ENCODE measurements at places on chromosomes 4 and X.

DNA sequence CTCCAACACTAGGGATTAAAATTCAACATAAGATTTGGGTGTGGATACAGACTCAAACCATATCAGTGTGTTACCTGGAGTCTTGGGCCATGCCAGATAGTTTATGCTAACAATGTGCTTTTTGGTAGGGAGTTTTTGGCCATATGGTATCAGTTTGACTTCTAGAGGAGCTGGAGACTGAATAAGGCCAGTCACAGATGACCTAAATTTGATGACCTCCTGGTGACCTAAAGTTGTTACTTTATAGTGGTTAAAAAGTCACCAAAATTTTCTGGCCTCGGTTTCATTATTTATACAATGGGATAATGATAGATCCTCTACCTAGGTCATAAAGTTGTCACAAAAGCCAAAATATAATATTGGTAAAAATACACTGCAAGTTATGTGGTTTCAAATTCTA is 877.1 kb downstream of the RAPGEF2 start:
- no peak for DNase-seq

- DNase-seq: no peak
Measured at GRCh38 chrX:103734125-103734760, 23.5 kb downstream of the TMEM31 start.

- no peak for DNase-seq
Measured at GRCh38 chr4:126800575-126801141, 832.1 kb upstream of the INTU start.

DNA sequence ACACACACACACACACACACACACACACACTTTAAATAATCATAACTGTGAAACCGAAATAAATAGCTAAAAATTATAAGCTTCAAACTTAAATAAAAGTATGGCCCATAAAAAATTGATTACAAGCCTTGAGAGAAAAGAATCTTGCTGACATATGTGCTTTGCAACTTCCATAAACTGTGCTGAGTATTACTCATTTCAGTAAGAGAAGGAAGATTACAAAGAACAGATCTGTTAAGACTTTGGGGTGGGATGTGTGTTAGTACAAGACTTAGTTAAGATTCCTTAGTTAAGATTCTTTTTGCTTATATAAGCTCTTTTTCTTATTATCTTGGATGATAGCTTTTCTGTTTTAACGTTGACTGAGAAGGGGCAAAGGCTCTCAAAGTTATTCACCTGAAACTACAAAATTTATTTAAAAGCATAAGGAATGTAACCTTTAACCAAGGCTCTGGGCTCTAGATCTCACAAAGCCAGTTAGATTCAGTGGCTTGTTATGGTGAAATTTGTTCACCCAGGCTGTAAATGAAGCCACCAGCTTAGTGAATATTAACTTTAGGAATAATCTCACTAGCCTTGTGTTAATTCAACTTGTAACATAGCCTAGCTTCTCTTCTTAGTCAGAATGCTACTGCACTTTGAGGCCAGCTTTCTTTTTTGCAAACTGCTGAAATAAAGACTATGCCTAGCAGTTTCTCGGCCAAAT is 58.2 kb downstream of the ARSJ start:
- no peak for DNase-seq

DNA sequence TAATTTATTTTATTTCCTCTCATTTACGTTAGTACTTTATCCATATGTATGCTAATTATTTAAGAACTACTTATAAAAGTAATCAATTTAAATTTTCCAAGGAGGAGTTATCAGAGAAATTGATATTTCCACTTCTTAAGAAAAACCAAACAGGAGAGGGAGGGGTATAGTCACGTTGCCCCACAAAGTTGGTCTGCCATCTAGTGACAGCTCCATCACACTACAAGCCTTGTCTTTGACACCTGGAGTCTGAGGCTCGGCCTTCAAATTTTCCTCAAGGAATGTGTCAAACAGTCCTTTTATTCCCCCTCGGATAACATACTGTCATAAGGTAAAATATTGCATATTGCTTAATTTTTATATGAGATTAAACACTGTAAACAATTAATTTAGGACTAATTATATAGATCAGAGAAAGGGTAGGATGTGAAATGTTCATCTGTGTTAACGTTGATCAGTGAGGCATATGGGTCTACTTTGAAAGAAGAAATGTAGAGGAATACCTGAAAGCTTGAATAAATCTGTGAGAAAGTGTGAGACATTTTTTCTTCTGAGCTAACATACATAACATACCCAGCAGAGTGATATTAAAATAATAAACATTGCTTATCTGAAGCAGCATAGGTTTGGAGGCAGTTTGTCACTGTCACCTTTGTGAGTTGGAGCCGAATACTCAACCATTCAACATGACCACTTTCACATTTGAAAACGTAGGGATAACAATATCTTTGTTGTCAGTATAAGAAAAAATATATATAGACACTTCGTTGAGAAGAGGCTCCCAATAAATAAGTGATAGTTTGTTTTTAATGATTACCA is 114.4 kb downstream of the GLRA3 start:
- DNase-seq: peak; percentile 3

- no peak for DNase-seq
Measured at GRCh38 chr4:10746371-10747171, 62.0 kb upstream of the CLNK start.

- no peak for DNase-seq
Measured at GRCh38 chrX:14013054-14013453, 16.6 kb downstream of the GEMIN8 start.

- DNase-seq: no peak
Measured at GRCh38 chr4:8770518-8771257, 101.0 kb downstream of the HMX1 start.

- DNase-seq: no peak
Measured at GRCh38 chrX:72621625-72622485, 49.2 kb upstream of the HDAC8 start.

DNA sequence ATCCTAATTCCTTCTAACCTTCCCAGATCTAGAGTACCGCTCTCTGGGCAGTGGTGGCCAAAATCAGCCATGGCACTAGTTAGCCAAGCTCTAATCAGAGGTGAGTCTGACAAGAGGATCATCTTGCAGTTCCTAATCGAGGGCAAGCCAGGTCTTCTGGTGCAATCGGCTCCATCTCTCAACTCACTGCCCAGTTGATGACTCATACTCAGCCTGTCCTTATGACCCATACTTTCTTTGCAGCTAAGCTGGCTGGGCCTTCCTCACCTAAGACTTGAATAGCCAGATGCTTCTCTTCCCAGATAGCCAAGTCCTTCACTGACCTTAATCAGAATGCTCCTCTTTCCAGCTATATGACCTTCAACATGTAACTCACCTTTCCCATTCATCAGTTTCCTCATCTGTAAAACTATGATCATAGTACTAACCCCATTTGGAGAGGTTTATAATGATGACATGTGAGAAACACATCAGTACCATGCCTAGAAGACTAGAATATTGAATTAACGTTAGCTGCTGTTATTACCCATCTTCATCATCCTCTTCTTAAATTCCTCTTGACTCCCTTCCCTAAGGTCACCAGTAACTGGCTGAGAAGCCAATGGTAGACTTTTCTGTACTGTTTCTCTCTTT is 57.1 kb downstream of the RELL1 start:
- no peak for DNase-seq

DNA sequence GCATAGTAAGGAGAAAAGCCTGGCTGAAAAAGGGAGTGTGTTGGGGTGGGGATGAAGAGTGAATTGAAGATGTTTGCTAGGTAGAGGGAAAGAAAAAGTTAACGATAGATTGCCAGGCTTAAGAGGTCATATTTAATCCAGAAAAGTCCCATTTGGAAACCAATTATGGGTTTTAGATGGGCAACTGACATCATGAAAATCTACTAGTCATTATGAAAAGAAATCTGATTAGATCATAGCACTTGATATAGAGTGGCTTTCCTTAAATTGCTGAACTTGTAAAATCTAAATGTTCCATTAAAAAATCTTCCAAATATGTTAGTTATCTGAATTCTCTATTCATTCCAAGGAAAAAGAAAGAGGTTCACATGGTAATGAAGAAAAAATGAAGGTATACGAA is 37.5 kb upstream of the IL21 start:
- no peak for DNase-seq

GRCh38 chr4:24664956-24665355 is 80.6 kb upstream of the DHX15 start:
- no peak for DNase-seq

DNA sequence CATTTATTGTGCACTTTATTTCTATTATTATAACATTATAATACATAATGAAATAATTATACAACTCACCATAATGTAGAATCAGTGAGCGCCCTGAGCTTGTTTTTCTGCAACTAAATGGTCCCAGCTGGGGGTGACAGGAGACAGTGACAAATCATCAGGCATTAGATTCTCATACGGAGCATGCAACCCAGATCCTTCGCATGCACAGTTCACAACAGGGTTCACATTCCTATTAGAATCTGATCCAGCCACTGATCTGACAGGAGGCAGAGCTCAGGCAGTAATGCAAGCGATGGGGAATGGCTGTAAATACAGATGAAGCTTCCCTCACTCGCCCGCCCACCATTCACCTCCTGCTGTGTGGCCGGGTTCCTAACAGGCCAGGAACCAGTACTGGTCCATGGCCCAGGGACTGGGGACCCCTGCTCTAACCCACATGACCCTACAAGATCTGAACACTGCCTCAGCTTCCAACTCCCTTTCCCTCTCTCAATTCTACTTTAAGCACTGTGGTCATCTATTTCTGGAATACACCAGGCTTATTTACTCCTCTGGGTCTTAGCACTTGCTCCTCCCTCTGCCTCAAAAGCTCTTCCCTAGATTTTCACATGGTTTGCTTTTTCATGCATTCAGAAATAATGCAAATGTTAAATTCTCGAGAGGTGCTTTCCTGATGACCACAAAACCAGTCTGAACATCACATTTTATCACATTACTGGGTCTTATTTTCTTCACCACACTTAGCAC is 166.8 kb upstream of the HCCS start:
- DNase-seq: no peak

- DNase-seq: no peak
Measured at GRCh38 chr4:158356301-158356700, 146.0 kb downstream of the TMEM144 start.

DNA sequence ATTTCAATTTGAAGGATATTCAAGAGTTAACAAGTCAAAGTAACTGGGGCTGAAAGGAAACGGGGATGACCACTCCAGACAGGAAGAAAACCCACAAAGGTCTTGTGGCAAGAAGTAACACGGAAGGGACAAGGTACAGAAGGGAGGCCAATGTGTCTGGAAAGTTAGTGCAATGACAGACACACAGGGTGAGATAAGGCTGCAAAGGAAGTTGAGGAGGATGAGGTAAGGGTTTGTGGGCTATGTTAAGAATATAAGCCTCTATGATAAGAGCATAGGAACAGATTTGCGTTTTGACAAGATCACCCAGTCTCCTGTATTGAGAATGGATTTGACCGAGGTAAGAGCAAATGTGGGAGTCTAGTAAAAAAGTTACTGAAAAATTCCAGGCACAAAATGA is 21.9 kb upstream of the EMCN start:
- DNase-seq: no peak

DNA sequence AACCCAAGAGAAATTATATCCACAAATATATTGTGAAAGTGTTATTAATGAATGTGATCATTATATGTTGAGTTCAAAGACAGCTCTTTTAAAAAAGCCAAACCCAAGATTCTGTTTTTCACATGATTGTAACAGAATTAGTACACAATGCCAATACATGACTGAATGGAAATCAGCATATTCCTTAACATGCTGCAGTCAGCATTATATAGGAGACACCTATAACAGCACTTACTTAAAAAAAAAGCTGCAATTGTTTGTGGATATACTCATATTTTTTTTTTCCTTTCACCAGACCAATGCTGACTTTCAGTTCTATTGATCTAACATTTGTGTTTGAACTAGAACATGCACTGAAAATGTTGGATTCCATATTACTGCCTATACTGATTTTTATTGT is 165.2 kb downstream of the CCSER1 start:
- no peak for DNase-seq

DNA sequence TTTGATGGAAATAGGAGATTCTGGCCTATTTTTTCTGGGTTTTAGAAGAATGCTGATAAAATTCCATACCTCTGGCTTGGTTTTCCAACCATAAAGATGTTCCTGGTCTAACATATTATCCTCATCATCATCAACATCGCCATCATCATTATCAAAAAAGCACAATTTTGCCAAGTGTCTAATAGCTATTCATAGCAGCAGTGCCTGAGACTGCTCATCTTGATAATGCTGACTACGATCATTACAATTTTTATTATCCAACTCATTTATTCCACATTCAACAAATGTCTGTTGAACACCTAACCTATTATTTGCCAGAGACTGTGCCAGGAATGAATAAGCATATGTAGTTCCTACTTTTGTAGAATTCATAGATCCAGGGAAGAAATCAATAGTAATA is 303.5 kb upstream of the GATB start:
- no peak for DNase-seq

GRCh38 chrX:135974279-135974856 is 580 bp upstream of the MMGT1 start:
- no peak for DNase-seq

DNA sequence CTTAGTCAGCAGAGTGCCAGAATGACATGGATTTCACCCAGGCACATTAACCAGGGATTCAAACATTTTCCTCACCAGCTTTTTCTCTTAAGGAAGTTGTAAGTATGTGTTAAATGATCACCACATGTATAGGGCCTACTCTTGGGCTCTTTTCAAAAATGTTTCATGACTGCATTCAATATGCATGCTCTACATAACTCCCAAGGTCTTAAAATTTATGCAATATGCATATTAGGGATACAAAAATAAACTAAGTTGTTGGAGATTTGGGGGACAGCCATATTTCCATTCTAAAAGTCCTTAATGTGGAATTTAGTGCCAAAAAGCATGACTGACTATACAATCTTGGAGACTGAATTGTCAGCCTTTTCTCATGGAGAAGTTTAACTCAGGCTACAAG is 25.0 kb upstream of the TRPC5OS start:
- DNase-seq: no peak

GRCh38 chr4:63663870-63664269 is 745.4 kb downstream of the TECRL start:
- no peak for DNase-seq

DNA sequence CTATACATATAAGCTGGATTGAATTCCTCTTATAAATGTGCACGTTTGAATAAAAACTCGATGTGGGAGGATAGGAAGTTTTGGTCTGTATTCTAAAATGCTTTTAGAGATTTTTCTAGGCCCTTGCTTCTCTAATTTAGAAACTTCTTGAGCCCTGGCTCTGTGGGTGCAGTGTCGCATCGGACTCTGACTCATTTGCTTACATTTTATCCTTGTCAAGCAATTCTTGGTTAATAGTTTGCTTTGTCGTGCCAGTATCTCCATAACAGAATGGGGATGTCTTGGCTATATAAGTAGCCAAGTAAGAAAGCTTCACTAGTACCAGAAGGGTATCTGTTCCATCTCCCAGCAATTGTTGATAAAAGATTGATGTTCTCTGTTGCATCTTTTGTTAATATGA is 10.7 kb downstream of the SGMS2 start:
- DNase-seq: no peak

GRCh38 chrX:40278340-40279090 is 180.8 kb upstream of the BCOR start:
- DNase-seq: no peak

All from iPS DF 19.7 (cell line).